ENCODE measurements at places on chromosomes 4 and X.

DNA sequence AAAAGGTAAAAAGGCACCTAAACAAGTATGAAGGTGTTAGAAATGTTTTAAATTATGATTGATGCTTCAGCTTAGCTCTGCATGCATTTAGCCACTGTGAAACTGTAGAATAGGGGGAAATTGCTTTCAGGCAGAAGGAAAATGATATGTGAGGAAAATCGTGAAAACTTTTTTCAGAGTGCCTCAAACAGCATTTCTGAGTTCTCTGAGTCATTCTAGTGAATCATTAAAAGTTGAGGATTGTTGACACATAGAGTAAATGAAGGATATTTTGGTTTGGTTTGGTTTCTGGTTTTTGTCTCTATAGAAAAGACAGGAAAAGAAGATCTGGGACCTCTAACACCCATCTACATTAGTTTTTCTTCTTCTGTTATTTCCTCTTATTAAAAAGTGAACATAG, 332.5 kb upstream of the TRAM1L1 start:
- DNase-seq: no peak

DNA sequence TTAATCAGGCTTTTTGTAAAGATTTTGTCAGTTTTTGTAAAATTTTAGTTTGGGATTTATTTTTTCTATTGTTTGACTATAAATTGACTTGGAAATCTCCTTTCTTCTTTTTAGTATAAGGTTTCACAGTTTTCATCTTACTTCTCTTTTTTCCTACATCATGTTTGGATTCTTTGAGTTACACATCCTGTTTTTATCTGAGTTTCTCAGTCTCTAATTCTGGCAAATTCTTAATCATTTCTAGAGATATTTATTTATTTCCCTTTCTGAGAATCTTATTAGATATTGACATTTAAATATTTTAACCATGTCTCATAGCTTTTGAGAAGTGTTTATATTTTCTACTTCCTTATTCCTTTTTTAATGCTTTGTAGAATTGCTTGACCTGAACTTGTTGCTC, 20.7 kb downstream of the USP53 start:
- no peak for DNase-seq

- DNase-seq: no peak
These were observed 95.0 kb downstream of the ZNF827 start for GRCh38 chr4:145843639-145844038.

DNA sequence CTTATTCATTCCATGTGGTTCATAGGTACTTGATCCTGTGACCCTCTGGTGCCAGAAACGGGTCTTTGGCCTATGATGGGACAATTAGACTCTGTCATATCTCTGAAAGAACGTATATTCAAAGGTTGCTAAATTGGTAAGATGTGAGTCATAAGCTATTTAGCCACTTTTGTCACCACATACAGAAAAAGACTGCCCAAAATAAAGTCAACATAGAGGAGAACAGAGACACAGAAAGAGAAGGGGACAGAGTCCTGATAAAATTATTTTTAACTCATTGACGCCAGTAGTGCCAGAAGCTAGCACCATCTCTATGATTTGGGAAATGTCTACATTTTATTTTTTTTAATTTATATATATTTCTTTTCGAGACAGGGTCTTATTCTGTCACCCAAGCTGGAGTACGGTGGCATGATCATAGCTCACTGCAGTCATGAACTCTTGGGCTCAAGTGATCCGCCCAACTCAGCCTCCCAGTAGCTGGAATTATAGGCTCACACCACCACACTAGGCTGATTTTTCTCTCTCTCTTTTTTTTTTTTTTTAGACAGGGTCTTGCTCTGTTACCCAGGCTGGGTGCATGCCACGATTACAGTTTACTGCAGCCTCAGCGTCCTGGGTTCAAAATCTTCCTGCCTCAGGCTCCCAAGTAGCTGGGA, 92.1 kb upstream of the COX18 start:
- no peak for DNase-seq

GRCh38 chr4:151250706-151251105, 26.3 kb upstream of the PRSS48 start:
- no peak for DNase-seq

- no peak for DNase-seq
These were observed at the start of gene RPS6KA6 for GRCh38 chrX:84187533-84188319. RPS6KA6 (minus strand) TSS chrX:84188199; CDS start chrX:84187899, 300 bp downstream.

GRCh38 chr4:116847616-116848015, 237.8 kb downstream of the TRAM1L1 start:
- no peak for DNase-seq

DNA sequence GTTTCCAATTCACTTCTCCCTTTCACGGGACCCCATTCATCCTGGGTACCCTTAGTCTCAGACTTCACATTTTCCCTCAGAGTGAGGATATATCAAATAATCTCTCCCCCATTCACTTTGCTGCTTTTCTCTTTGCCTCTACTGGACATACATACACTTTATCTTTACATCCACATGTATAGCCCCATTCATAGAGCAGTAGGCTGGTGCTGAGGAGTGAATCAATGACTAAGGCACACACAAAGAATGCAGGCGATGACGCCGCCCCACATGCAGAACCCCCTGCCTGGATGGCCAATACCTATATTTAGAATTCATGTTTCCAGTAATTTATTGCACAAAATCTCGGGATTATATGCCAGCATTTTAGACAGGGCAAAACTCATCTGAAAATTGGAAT, 554.3 kb upstream of the TENM3 start:
- DNase-seq: no peak

DNA sequence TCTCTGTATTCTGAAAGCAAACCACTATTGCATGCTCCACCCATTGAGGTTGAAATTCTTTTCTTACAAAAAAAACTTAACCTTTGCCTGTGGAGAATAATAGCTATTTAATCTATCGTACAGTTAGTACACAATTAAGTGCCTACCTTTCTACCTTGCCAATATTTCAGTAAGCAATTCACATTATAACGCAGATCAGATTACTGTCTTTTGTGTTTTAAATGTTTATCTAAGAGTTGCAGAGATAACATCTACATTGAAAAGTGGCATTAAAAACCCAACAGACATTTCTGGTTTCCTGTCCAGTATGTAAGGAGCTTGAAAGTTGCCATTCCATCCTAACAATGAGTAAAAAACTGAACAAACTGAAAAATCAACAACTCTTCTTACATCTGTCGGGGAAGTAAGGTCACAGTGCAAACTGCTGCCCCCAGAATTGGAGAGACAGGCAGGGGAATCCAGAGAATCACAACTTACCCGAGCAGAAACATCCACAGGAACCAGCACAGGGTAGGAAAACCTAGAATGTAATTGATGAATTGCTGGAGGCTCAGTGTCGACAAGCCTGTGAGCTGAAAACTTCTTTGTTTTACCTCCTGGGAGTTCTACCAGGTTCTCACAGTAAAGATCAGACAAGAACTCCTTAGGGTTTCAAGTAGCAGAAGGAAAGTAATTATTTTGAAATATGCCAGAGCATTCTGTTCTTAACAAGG, 27.3 kb upstream of the ACSL4 start:
- no peak for DNase-seq

- no peak for DNase-seq
These were observed 34.9 kb downstream of the HMX1 start for GRCh38 chr4:8836664-8837171.

- no peak for DNase-seq
These were observed 441.6 kb downstream of the DTHD1 start for GRCh38 chr4:36722986-36723385.

- peak; percentile 43 for DNase-seq
These were observed 6.7 kb downstream of the GPR34 start for GRCh38 chrX:41695426-41695825.

All from CD4-positive, alpha-beta T cell treated with Interleukin-4 for 1 hour (primary cell).